Activated CD4-positive, alpha-beta T cell treated with anti-CD3 and anti-CD28 coated beads, Interleukin-10, Interleukin-2, amounts not matched to agents 100 ng/mL and 50 ng/mL, durations not matched to agents 16 hours and 8 hours (primary cell): ENCODE measurements at places on chromosomes 11 and 22.

DNA sequence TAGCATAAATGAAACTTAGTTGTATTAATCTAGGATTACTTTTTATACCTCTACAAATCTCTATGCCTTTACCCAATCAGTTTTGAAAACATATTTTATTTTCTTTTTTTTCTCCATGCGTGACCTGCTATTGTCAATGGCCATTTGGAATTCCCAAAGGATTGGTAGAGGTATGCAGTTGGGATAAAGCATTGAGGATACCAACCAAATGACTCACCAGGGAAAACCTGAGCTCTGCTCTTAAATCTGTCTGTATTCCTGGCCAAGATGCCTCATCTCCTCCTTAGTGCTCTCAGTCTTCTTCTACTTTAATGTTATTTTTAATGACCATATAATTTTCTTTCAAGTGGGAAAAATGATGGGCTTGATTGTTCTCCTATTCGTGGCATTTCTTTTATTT is 61.9 kb downstream of the EHF start:
- DNase-seq = no peak

DNA sequence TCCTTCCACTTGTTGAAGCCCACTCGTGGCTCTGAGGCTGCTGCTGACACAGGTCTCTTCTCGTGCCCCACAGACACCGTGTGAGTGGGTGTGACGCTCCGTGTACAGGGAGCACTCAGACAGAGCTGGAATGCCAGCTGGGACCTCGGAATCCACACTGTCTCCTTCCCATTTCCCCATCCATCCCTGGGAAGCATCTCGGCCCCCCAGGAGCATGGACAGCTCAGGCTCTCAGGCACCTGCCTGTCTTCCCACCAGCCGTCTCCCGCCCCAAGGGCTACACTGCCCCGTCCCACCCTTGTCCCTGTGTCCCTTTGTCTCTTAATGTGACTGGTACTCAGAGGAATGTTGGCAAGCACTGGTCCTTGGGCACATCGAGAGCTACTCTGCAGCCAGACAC is 63.8 kb downstream of the ARHGAP8 start:
- no peak for DNase-seq

DNA sequence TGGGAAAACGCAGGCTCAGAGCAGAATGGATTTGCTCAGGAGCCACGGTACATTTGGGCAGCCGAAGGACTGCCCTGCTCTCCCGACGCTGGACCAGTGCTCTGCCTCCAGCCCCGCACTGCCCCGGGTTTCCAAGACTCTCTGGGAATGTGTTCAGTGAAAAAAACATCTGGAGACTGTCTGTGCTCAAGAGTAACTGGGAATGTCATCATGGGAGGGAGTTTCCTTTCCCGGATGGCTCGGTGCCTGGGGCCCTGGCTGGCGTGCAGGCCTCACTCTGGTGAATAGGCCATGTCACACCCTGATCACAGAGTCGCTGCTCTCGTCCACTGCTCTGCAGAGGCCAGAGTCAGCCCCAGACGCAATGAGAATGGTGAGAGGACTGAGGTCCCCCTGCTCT is 9.8 kb upstream of the APOL6 start:
- no peak for DNase-seq

- DNase-seq = no peak
Observed at GRCh38 chr22:46813816-46814597, 51.6 kb downstream of the TBC1D22A start.

GRCh38 chr11:69529001-69529400 is 47.5 kb downstream of the LINC01488 start:
- no peak for DNase-seq

GRCh38 chr11:120511820-120512738 is 531 bp downstream of the GRIK4 start:
- no peak for DNase-seq

- no peak for DNase-seq
Observed at GRCh38 chr11:48138222-48138621, 78.4 kb upstream of the OR4B1 start.

GRCh38 chr11:36738292-36738861 is 140.3 kb upstream of the RAG2 start:
- DNase-seq = no peak

DNA sequence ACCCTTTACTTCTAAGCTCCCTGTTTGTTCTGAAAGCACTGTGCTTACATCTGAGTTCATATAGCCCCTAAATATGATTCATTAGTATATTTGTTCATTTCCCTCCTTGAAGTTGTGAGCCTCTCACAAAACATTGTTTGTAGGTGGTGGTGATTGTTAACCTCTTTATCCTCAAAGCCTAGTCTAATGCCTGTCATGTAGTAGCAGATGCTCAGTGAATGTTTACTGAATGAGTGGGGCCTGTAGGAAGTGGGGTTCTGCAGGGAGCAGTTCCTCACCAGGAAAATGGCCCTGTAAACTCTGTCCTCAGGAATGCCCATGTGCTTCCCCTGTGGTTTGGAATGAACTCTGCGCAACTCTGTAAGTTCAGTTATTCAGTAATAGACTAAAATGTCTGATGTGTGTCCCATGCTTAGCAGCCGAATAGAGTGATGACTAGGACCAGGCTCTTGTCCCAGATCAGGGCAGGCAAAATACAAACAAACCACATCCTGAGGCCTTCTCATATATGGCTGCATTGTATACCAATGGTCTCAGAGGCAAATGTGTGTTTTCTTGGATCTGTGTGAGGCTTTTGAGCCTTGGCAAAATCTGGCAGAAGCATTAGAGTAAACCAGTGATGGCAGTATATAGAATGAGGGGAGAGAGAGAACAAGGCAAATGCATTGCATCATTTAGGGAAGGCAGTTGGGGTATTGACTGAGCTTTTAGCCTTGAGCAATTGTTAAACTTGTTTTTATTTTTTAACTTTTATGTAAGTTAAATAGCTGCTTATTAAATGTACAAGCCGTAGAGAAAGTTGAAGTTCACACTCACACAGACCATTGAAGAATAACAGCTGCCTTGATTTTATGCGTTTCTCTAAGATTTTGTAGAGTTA is 91.4 kb upstream of the BIRC3 start:
- no peak for DNase-seq
